ENCODE measurements at places on chromosomes 4 and X. TPM values are rescaled to one million over a fixed set of nuclear protein-coding genes. Genes with fewer than 3 reads are reported as not detected.

The ZCCHC12 gene
- polyA plus RNA-seq: 0.11 TPM

The XAGE2 gene
- polyA plus RNA-seq: not detected

DNA sequence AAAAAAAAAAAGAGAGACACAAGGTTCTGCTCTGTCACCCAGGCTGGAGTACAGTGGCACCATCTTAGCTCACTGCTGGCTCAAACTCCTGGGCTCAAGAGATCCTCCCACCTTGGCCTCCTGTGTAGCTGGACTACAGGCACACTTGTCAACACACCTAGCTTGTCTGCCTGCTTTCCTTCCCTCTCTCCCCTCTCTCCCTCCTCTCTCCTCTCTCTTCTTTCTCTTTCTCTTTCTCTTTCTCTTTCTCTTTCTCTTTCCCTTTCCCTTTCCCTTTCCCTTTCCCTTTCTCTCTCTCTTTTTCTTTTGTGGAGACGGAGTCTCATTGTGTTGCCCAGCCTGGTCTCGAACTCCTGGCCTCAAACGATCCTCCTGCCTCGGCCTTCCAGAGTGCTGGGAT, 132.1 kb downstream of the DIPK2B start:
- no peak for DNase-seq

DNA sequence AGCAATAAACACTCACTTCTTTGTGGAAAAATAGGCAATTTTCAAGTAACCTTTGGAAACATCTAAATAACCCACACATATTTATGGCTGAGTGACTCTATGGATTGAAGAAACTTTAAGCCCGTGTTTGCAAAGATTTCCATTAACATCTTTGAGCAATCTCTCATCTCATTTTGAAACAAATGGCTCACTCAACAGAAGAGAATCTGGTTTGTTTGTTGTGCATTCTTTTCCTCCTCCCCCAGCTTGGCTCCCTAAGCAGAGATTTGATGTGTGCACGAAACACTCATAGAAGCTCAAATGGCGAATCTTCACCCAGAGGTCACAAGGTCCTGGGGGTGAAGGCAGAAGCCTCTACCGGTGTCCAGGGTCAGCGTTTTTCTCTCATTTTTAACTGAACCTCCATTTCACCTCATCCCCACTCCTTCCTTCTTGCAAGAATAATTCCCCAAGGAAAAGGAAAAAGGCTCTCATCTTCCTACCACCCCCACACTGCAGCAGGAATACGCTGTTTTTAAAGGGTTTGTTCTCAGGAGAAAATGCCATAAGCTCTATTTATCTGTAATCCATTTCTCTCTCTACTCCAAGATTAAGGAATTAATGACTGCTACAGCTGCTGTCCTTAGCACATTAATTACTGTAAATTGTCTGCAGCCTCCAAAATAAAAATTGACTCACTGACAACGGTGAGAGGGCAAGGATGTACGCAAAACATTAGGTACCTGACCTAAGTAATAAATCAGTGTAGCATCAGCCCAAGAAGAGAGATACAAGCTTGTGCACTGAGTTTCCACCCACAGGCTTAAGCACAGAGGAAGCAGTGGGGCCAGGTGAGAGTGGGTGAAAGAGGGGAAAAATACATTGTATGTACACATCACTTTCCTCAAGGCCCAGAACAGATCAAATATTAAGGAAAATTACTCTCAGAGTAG, 307.6 kb upstream of the NOCT start:
- no peak for DNase-seq

DNA sequence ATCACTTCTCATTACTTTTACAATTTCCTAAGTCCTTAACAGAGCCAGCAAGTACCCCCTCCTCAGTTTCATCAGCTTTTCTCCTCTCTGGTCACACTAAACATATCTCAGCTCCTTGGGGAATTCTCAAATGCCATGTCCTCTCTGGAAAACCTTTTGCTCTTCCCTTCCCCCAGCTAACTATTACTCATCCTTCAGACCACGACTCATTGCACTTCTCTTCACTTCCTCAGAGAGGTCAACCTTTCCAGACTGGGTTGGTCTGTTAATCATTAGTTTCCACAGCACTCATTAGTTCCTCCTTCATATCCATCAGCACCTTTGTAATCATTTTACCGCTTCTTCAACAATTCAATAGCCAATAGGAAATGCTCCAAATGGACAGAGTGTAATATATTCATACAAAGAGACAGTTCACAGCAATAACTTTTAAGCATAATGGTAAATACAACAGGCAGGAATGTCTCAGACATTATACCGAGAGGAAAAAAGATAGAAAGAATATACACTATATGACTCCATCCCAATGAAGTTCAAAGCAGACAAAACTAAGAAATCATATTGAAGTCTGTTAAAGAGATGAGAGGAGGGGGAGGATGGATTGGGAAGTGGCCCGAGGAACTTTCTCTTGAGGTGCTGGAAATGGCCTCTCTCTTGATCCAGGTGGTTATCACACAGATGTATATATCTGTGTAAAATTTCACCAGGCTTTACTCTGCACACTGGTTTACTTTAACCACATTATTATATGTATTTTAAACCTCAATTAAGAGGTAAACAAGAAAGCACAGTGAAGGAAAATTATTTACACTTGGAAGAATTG, 39.6 kb downstream of the DDX60L start:
- no peak for DNase-seq

- no peak for DNase-seq
Measured at GRCh38 chr4:94480362-94480951, 28.7 kb downstream of the PDLIM5 start.

The PPEF2 gene
- polyA plus RNA-seq: not detected

The RFC1 gene
- 25.2 TPM for polyA plus RNA-seq

GRCh38 chr4:83449009-83449408, 6.6 kb downstream of the HELQ start:
- DNase-seq: no peak

DNA sequence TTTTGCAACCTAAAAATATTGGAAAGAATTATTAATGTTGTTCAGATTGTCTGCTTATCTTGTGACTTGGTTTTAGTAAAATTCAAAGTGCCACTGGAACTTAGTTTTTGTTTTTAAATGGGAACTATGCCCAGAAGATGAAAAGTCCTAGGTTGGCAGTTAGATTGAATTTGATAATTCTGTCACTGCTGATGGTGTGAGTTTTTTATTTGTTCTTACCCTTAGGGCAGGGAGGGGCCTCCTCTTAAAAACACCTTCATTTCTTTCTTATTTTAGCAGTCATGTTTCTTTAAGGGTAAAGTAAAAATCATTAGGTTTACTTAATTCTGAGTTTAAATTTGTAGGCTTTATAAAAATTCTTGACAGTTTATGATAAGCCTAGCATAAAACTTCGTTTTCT, 80.6 kb downstream of the AFF1 start:
- DNase-seq: no peak

DNA sequence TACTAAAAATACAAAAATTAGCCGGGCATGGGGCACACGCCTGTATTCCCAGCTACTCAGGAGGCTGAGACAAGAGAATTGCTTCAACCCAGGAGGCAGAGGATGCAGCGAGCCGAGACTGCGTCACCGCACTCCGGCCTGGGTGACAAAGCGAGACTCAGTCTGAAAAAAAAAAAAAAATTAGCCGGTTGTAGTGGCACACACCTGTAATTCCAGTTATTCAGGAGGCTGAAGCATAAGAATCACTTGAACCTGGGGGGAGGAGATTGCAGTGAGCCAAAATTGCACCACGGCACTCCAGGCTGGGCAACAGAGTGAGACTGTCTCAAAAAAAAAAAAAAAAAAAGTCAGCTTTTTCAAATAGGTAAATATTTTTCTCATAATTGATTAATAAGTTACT, 71.9 kb downstream of the WDFY3 start:
- DNase-seq: no peak

DNA sequence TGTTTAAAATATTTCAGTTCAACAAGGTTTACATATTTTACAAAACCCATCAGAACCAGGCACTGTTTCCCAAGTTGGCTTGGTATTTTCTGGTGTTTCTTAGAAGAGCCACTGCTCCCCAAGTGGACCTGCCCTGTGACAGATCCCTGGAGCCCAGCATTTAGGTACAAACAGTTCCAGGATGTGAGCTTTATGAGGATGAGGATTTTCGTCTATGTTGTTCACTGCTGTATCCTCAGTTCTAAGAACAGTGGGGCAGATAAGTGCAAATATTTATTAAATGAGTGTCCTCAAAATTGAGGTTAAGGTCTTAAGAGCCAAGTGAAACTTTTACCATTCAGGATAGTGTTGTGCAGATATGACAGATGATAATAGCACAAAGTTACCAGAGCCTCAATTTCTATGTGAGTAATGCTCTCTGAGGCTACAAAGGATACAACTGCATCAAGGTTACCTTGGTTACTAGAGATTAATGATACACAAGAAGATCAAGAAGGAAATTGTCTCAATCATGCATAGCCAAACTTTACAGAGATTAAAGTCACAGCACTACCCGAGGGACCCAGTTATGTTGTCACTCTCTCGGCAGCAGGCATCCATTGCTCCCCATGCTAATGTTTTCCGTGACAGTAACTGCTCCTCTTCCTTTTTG, 37.5 kb downstream of the ANXA3 start:
- no peak for DNase-seq

The UGT2A2 gene
- polyA plus RNA-seq: not detected

The REELD1 gene
- polyA plus RNA-seq: not detected

DNA sequence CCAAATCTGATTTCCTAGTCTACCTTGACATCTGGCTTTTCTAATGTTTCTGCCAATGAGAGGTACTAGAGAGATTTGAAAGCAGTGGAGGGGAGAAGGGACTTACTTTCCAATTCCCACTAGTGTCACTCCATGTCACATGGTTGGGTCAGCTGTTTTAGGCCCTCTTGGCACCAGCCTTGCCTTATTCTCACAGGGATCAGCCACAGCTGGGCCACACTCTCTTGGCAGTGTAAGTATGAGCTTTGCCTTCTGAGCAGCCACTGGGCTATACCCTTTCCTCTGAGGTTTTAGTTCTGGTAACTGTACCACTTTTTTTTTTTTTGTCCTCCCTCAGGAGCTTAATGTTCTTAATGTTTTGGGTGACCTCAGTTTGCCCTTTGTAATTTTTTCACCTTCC, 10.2 kb upstream of the ADH1C start:
- DNase-seq: no peak

- DNase-seq: no peak
Measured at GRCh38 chrX:23845351-23845817, 62.4 kb downstream of the APOO start.

The HSFX4 gene
- not detected for polyA plus RNA-seq

The PF4V1 gene
- 0.83 TPM for polyA plus RNA-seq

DNA sequence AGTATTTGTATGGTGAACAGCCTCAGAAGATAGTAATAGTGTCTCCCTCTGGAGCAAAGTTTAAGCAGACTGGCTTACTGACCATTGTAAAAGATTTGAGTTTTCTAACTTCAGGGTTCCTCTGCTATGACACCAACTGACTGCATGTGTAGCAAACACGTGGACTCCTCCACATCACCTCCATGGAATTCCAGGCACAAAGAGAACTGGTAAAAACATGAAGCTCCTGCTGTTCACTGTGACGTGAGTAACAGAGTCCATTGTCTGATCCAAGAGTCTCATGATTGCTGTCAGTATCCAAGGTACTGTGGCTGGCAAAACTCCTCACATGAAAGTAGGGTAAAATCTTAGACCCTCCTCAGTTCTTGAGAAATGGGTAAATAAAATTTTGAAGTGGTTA, 107.6 kb upstream of the FAM9B start:
- DNase-seq: peak; percentile 34

The FSTL5 gene
- not detected for polyA plus RNA-seq

DNA sequence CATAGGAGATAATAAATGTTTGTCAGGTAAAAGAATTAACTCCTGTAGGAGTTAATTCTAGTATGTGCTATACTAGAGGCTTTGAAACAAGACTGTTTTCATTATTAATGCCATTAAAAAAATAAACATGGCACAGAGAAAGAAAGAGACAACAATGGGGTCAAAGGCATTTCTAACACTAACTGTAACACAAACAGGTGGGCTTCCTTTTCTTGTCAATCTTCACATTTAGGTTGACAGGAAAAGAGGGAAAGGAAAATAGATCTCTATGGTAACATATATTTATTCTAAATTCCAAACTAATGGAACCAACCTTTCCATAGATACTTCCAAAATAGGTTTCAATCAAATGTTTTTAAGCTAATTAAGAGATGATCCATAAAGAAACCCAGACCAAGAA, 9.8 kb downstream of the ANKRD17 start:
- no peak for DNase-seq

The TEX13C gene
- polyA plus RNA-seq: not detected

The MAGEE1 gene
- polyA plus RNA-seq: 0.16 TPM

DNA sequence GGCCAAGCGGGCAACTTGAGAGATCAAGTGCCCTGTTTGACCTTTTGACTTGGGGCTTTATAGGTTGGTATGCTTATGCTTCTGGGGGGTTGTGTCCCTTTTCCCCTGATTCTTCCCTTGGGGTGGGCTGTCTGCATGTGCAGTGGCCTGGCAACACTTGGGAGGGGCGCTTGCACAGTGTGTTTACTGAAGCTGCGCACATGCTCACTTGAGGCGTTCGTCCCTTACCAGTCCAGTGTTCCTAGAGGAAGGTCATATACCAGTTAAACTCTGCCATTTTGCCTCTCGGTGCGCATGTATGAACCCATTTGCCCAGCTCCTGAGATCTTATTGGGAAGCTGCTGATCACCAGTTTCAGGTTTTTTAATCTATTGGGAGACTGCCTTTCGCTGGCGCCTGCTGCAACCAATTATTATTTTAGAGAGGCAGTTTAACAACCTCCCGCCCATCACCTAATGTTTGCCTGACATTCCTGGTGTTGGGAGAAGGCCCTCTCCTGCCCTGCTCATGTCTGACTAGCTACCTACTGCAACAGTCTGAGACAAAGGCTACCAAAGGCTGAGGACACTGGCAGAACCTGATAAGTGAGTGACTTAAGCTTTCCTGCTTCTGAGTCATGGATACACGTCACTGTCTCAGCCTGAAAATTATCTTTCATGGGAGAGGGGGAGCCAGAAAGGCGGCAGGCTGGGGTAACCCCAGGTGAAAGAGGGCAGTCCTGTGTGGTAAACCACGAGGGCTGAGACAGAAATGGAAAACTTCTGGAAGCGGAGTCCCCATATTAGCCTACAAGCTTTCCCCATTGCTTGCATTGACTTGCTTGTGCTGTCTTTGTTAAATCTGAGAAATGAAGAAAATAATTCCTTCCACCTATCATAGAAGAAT, 97.6 kb downstream of the CPE start:
- no peak for DNase-seq

All from AG04450 (cell line).